ENCODE measurements at places on chromosomes 1 and 21.

DNA sequence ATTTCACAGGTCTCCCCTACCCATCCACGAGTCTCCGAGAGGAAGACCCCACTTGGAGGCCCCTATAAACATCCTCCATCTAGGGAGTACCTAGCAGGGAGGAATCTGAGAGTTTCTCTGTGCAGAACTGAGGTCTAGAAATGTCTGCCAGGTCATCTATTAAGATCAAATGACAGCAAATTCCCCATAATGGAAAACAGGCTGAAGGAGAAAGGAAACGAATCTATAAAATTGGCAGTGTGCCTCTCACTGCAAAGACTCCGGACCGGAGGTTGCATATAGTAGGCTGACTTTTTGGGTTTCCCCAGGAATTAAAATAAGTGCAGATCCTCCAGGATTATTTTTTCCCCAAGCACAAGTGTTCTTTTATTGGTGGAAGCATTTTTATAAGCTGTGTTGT lies 57.7 kb downstream of the NMNAT2 start:
- DNase-seq, result no peak

GRCh38 chr1:78678324-78678723 lies 28.7 kb downstream of the IFI44 start:
- no peak for DNase-seq

DNA sequence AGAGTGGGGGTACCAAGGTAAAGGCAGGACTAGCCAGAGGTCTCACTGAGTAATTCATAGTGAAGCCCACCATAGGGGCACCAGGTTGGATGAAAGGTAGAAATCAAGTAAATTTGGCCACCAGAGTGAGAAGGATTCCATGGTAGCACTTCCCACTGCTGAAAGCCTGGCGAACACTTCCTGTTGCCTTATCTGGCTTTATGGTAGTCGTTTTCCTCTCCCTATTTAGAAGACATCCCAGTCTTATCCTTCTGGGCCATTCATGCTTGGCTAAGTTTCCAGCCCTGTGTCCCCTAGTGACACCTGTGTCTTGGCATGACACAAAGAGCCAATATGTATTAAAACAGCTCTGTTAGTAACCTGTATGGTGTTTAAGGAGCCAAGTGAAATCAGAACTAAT lies 74.3 kb upstream of the SIPA1L2 start:
- DNase-seq, result no peak

GRCh38 chr1:67184838-67185421 lies 18.7 kb downstream of the IL23R start:
- no peak for DNase-seq

GRCh38 chr1:185170291-185170848 lies 13.4 kb downstream of the SWT1 start:
- no peak for DNase-seq

Measured in epithelial cell of proximal tubule (primary cell).